ENCODE measurements at places on chromosomes 4 and X. TPM values are rescaled to one million over a fixed set of nuclear protein-coding genes. Genes with fewer than 3 reads are reported as not detected.

Gene SYN1
- total RNA-seq = 3.1 TPM

Gene HUWE1
- total RNA-seq = 68.0 TPM

Gene RAB39B
- total RNA-seq = not detected

Gene HERC6
- 3.8 TPM for total RNA-seq

Gene ODAPH
- total RNA-seq = not detected

Gene TCEAL6
- total RNA-seq = not detected

Gene SLC10A4
- not detected for total RNA-seq

Gene VCX3A
- not detected for total RNA-seq

Gene RTL3
- total RNA-seq = not detected

Gene GPR143
- 0.43 TPM for total RNA-seq

Gene GPR78
- total RNA-seq = not detected

Gene CT45A3
- total RNA-seq = not detected

Gene GYPE
- 1.4 TPM for total RNA-seq

DNA sequence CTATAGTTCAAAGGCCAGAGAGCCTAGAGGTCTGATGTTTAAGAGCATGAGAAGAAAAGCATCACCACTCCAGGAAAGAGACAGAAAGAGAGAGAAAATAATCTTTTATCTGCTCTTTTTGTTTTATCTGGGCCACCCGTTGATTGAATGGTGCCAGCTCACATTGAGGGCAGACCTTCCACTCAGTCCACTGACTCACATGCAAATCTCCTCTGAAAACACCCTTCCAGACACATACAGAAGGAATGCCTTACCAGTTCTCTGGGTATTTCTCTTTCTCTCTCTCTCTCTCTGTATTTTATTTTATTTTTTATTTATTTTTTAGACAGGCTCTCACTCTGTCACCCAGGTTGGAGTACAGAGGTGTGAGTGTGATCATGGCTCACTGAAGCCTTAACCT is 252.5 kb downstream of the DTHD1 start:
- no peaks in the 10 kb centered on the region for H3K4me1 ChIP-seq
- no peaks in the 10 kb centered on the region for H3K27me3 ChIP-seq
- H3K36me3 ChIP-seq = no peaks in the 10 kb centered on the region
- no peak for DNase-seq
- H3K4me3 ChIP-seq = no peak overlapping the region

DNA sequence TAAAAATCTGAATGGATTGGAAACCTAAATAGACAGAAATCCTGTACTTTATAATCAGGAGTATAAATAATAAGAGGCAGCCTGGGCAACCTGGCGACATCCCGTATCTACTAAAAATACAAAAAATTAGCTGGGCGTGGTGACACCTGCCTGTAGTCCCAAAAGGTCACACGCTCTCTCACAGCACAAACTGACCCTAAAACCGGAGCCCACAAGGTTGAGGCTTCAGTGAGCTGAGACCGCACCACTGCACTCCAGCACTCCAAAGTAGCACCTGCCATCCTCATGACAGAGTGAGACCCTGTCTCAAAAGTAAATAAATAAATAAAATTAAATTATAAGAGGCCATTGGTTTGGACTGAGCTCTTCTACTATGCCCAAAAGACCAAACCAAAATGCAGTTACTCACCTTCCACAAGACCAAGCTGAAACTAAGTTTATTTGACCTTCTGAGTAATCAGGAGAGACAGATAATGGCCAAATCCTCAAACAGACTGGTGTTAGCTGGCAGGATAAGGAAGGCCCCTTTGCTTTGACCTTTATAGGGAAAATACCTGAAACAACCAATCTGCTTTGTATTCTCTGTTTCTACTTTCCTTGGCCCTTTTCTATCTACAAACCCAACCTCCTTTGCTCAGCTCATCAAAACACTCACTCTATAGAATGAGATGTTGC is 3.2 kb upstream of the GRSF1 start:
- H3K36me3 ChIP-seq = no peaks in the 10 kb centered on the region
- H3K27ac ChIP-seq = no peak overlapping the region
- H3K4me3 ChIP-seq = no peak overlapping the region
- no peak for DNase-seq
- H3K4me1 ChIP-seq = no peaks in the 10 kb centered on the region

DNA sequence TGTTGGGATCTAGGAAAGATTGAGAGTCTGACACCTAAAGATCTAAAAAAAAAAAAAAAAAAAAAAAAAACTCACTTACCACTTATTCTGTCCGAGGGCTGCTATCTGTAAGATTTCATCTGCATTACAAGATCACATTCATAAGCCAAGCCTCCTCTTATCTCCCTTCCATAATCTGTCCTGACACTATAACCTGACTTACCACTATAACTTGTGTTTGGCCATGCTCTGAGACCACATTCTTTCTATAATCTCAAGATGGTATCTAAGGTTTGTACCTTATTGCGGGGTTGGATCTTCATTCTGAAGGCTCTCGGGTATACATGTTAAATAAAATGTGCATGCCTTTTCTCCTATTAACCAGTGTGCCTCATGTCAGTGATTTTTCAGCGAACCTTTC is 144.4 kb downstream of the MAGEB17 start:
- DNase-seq = no peak
- H3K27me3 ChIP-seq = peaks cover 6% of the 10 kb centered on the region
- H3K36me3 ChIP-seq = no peaks in the 10 kb centered on the region
- no peak overlapping the region for H3K4me3 ChIP-seq
- H3K27ac ChIP-seq = no peak overlapping the region

GRCh38 chr4:81541161-81541945 is 69.6 kb upstream of the RASGEF1B start:
- no peak overlapping the region for H3K4me3 ChIP-seq
- no peaks in the 10 kb centered on the region for H3K27me3 ChIP-seq
- H3K36me3 ChIP-seq = no peaks in the 10 kb centered on the region
- H3K4me1 ChIP-seq = no peaks in the 10 kb centered on the region
- DNase-seq = no peak
- H3K27ac ChIP-seq = no peak overlapping the region

- no peak overlapping the region for H3K27ac ChIP-seq
- DNase-seq = no peak
- no peaks in the 10 kb centered on the region for H3K36me3 ChIP-seq
- no peaks in the 10 kb centered on the region for H3K27me3 ChIP-seq
Measured at GRCh38 chr4:90670183-90670582, 543.0 kb downstream of the CCSER1 start.

- no peaks in the 10 kb centered on the region for H3K36me3 ChIP-seq
- H3K4me1 ChIP-seq = no peaks in the 10 kb centered on the region
- H3K27me3 ChIP-seq = no peaks in the 10 kb centered on the region
- DNase-seq = no peak
- no peak overlapping the region for H3K27ac ChIP-seq
Measured at GRCh38 chr4:95637043-95637600, 88.3 kb upstream of the UNC5C start.

GRCh38 chr4:27684610-27685011 is 824.0 kb downstream of the STIM2 start:
- H3K36me3 ChIP-seq = no peaks in the 10 kb centered on the region
- DNase-seq = peak; percentile 60
- H3K4me3 ChIP-seq = no peak overlapping the region
- H3K27ac ChIP-seq = no peak overlapping the region
- H3K4me1 ChIP-seq = no peaks in the 10 kb centered on the region

- no peak for DNase-seq
- H3K27me3 ChIP-seq = no peaks in the 10 kb centered on the region
- no peaks in the 10 kb centered on the region for H3K4me1 ChIP-seq
- no peak overlapping the region for H3K4me3 ChIP-seq
Measured at GRCh38 chr4:73911746-73912145, 42.6 kb downstream of the CXCL1 start.

DNA sequence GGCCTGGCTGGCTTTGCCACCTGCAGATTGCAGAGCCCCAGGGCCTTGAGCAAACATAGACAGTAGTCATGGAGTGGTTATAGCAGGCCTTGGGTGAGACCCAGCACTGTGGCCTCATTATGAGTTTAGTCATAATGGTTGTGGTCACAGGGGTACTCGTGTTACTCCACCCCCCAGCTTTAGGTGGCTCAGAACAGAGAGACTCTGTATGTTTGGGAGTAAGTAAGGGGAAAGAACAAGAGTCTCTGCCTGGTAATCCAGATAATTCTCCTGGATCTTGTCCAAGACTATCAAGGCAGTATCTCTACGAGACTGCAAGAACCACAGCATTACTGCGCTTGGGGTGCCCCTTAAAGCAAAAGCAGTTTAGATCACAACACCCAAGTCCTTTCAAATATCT is 62.3 kb upstream of the SCRG1 start:
- H3K27me3 ChIP-seq = no peaks in the 10 kb centered on the region
- no peak overlapping the region for H3K4me3 ChIP-seq
- DNase-seq = no peak
- H3K27ac ChIP-seq = no peak overlapping the region
- H3K36me3 ChIP-seq = no peaks in the 10 kb centered on the region

DNA sequence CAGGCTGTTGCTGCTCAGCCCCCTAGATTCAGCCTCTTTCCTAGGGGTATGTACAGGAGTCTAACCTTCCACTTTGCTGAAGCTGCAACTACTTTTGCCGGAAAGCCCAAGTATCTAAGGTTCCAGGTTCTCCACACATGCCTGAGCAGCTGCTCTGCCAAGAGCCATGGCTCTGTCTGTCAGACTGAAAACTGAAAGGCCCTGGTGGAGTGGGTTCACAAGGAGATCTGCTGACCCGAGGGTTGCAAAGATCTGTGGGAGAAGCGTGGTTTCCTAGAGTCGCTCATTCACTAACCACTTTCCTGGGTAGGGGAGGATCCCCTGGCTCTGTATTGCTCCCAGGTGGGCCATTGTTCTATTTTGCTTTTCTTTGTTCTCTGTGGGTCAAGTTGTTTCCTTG is 6.0 kb upstream of the PNMA6F start:
- H3K36me3 ChIP-seq = no peaks in the 10 kb centered on the region
- DNase-seq = no peak
- H3K4me1 ChIP-seq = no peaks in the 10 kb centered on the region
- no peaks in the 10 kb centered on the region for H3K27me3 ChIP-seq
- H3K4me3 ChIP-seq = no peak overlapping the region

GRCh38 chr4:75048208-75048879 is 115.4 kb downstream of the PARM1 start:
- H3K4me1 ChIP-seq = no peaks in the 10 kb centered on the region
- H3K4me3 ChIP-seq = no peak overlapping the region
- no peaks in the 10 kb centered on the region for H3K27me3 ChIP-seq
- H3K27ac ChIP-seq = no peak overlapping the region
- no peak for DNase-seq

- H3K27ac ChIP-seq = no peak overlapping the region
- no peak overlapping the region for H3K4me3 ChIP-seq
- no peak for DNase-seq
- H3K4me1 ChIP-seq = no peaks in the 10 kb centered on the region
- no peaks in the 10 kb centered on the region for H3K36me3 ChIP-seq
- H3K27me3 ChIP-seq = no peaks in the 10 kb centered on the region
Measured at GRCh38 chrX:39264023-39264422, 462.8 kb downstream of the MID1IP1 start.

GRCh38 chrX:3638280-3638873 is 75.1 kb downstream of the PRKX start:
- H3K36me3 ChIP-seq = no peaks in the 10 kb centered on the region
- DNase-seq = peak; percentile 38
- no peaks in the 10 kb centered on the region for H3K4me1 ChIP-seq
- no peaks in the 10 kb centered on the region for H3K27me3 ChIP-seq
- no peak overlapping the region for H3K27ac ChIP-seq
- H3K4me3 ChIP-seq = no peak overlapping the region

- no peaks in the 10 kb centered on the region for H3K27me3 ChIP-seq
Measured at GRCh38 chr4:5125321-5125720, 74.0 kb downstream of the STK32B start.

- no peaks in the 10 kb centered on the region for H3K27me3 ChIP-seq
- no peak for DNase-seq
- H3K4me3 ChIP-seq = no peak overlapping the region
- no peaks in the 10 kb centered on the region for H3K4me1 ChIP-seq
- no peak overlapping the region for H3K27ac ChIP-seq
Measured at GRCh38 chr4:6829086-6829485, 46.6 kb downstream of the KIAA0232 start.

DNA sequence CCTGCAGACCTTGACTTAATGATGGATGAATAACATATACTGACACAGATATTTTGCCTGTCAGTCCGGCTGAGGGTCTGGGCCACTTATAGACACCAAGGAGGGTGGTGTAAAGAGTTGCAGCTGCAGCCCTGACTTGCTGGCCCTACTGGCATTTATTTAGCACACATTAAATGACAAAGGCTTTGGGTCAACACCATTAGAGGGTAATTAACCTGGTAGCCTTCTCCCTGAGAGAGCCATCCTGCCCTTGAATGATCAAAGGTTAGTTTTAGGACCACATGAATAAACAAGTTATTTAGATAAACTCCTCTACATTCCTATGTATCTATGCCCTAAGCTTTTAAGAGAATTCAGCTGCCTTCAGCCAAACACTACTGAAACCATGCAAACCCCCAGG is 110.8 kb upstream of the DGKK start:
- no peaks in the 10 kb centered on the region for H3K27me3 ChIP-seq
- H3K27ac ChIP-seq = no peak overlapping the region
- no peak overlapping the region for H3K4me3 ChIP-seq
- no peaks in the 10 kb centered on the region for H3K36me3 ChIP-seq
- no peaks in the 10 kb centered on the region for H3K4me1 ChIP-seq

DNA sequence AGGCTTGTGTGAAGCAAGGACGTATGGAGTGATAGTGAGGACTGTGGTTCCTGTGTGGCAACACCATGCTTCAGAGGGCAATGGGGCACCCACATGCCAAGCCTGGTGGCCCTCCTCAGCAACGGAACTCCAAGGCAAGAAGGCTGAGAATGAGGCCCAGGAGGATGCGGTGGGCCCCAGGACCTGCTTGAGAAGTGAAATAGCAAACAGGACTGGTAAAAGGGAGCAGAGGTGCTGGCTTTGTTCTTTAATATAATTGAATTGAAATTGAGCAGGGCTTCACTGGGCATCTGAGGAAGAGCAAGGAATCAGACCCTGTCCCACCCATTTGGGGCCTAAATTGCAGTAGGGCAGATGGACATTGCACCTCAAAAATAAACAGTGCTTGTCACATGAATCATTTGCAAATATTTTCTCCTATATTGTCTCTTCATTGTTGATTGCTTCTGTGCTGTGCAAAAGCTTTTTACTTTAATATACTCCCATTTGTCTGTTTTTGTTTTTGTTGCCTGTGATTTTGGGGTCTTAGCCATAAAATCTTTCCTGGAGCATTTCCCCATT is 2.3 kb downstream of the TMEM187 start:
- H3K36me3 ChIP-seq = no peaks in the 10 kb centered on the region
- peak overlapping the region; percentile 98 for H3K27ac ChIP-seq
- DNase-seq = no peak
- H3K4me1 ChIP-seq = peaks cover 24% of the 10 kb centered on the region

- no peaks in the 10 kb centered on the region for H3K36me3 ChIP-seq
- H3K27me3 ChIP-seq = no peaks in the 10 kb centered on the region
- H3K4me3 ChIP-seq = no peak overlapping the region
- H3K27ac ChIP-seq = no peak overlapping the region
Measured at GRCh38 chr4:113682730-113683537, 78.6 kb downstream of the CAMK2D start.

DNA sequence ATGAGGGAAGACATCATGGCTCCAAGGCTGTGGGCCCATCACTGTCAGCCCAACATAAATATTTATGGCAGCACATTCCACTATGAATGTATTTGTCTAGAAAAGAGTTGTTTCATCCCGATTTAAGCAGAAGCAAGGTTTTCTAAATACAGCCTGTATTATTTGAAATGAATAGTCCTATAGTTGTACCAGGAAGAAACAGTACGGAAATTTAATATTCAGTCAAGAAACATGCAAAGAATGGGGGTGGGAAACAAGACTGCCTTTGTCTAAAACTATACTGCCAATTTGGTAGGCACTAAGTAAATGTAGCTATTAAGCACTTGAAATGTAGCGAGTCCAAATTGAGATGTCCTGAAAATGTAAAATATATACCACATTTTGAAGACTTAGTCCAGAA is 69.1 kb downstream of the MOSPD2 start:
- H3K36me3 ChIP-seq = no peaks in the 10 kb centered on the region
- no peak for DNase-seq
- no peaks in the 10 kb centered on the region for H3K4me1 ChIP-seq
- H3K27ac ChIP-seq = no peak overlapping the region
- H3K27me3 ChIP-seq = no peaks in the 10 kb centered on the region
